ENCODE measurements at places on chromosomes 2 and 18.

GRCh38 chr2:33123216-33123615 lies 176.5 kb downstream of the LTBP1 start:
- peak; percentile 71 for DNase-seq

DNA sequence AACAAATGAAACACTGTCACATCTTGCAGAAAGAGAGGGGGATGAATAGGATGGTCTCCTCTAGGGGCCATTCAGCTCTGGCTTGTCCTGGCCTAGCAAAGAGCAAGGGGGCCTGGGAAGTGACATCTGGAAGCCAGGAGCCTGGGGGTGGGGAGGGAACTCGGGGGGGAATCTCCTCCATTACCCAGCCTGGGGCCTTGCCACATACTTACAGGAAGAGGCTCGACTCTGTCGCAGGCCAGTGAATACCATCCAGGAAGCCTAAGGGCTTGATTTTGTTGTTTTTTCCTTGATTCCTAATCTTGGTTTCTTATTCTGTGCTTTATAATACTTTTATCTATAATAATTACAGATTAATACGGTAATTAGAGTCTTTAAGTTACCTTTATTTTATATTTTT lies 797.5 kb upstream of the ID2 start:
- no peak for DNase-seq

DNA sequence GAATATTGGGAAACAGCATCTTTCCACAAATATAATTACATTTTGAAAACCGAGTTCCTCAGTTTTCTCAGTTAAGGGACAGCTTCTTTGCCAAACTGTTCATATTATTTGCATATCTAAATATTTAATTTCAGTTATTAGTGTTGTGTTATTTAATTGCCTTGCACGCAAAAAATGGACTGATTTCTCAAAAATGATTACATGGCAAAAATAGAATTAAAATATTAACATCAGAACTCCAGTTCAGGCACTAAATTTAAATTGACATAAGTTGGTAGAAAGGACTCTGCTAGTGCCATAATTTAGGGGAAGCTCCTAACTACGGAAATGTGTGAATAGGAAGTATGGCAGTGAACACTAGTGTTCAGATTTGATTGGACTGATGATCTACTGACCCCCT lies 209.6 kb downstream of the PARD3B start:
- DNase-seq: no peak

- DNase-seq: no peak
These were observed 536.7 kb downstream of the TNS1 start for GRCh38 chr2:217466104-217466503.

DNA sequence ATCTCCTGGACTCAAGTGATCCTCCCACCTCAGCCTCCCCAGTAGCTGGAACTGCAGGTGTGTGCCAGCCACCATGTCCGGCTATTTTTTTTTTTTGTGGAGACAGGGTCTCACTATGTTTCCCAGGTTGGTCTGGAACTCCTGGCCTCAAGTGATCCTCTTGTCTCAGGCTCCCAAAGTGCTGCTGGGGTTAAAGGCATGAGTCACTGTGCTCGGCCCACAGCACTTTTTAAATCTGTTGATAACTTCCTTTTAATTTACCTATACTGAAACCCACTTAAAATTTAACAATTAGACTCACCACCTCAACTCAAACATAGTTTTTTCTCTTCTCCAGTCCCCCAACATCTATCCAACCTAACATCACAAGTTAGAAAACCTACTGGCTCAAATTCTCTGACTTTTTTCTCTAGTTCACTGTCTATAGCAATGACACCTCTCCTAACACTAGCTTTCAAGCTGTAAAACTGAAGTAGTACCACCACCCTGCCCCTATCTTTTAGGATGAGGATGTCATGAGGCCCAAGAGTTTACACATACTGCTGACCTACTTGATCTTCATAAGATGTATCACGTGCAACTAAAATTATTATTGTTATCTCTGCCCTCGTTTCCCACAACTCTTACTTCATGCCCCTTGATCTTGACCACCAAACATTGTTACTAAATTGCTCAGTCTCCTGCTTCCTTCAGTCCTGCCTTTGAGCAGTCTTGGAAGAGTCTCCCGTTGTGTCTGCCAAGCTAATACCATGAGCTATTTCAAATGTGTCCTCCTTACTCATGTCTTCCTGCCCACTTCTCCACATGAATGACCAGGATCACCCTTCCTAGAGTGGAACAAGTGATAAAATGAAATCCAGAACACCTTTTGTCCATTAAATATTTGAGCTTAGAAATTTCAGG lies 142.3 kb upstream of the ZFP36L2 start:
- DNase-seq: no peak

GRCh38 chr2:146982393-146982846 lies 862.4 kb upstream of the ACVR2A start:
- peak; percentile 85 for DNase-seq

GRCh38 chr2:123380370-123380935 lies 644.6 kb upstream of the CNTNAP5 start:
- DNase-seq: no peak

- peak; percentile 77 for DNase-seq
These were observed 282.7 kb upstream of the MAP2 start for GRCh38 chr2:209141142-209141541.

DNA sequence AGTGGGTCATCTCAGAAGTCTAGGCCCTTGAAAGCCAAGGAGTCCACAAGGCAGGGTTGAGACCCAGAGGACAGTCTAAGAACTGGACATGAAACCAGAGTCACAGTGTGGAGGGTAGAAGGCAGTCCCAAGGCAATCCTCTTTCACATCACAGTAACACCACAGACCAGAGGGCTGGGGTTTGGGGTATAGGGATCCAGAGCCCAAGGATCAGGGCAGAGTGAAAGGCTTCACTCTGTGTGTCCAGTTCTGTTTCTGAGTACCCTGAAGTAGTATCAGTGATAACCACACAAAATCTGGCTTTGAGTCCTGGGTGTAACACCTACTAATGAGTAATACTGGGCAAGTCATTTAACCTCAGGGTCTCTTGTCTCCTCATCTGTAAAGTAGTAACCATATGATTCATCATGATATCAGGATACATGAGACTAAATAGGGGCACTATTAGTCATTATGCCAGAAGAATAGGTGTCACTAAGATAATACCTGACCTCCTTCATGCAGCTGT lies 91.0 kb downstream of the ICA1L start:
- peak; percentile 94 for DNase-seq

DNA sequence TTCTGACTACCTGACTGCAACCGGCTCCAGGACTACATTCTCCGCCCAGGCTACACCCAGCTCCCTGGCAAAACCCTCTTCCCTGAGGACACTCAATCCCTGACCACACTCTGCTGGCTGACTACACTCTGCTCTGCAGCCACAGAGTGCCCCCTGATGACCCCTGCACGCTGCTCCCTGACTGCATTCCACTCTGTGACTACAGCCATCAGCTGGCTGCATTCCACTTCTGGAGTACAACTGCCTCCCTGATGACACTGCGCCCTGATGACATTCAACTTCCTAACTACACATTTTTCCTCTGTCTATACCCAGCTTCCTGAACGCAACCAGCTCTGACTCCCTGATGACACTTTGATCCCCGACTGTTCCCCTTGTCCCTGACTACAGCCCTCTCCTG lies 71.3 kb upstream of the NRXN1 start:
- DNase-seq: no peak

DNA sequence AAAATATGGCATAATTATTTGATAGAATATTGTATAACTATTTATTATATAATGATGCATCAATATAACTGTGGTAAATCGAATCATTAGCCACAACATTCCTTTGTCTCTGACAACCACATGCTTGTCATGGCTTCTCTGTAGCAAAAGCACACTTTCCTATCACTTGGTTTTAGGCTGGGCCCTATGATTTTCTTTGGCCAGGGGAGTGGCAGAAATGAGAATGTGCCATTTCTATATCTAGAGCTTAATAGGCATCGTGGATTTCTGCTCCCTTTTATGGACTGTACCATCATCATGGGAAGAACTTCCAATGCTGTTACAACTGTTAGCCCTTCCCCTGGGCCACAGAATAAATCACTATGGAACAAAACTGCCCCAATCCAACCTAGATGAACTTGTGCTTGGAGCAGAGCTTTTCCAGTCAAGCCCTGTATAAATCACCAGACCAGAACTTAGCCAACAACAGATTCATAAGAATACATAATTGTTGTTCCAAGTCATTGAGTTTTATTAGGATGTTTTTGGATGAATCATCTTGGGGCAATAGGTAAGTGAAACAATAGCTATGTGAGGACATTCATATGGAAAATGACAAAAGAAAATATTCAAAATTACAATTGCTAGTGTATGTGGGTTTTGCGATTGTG lies 715.8 kb downstream of the ERBB4 start:
- peak; percentile 4 for DNase-seq

All from epithelial cell of esophagus (primary cell).